ENCODE measurements at places on chromosomes 12 and 14.

DNA sequence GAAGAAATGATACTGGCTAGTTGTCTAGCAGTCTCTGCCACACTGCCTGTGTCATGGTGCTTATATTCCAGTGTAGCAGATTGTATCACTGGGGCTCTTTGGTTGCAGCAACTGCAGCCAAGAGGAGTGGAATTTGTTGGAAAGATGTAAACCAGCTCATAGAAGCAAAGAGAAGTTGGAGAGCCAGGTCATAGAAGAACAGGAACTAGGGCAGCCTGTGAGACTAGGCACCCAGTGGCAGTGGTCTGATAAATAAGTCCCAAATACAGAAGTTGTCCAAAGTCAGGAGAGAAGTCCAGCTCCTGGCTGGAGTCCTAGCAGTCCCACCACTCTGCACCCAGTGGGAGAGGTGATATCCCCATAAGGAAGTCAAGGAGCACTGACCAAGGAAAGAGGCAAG is 172.5 kb upstream of the ARID2 start:
- DNase-seq = peak; percentile 75

DNA sequence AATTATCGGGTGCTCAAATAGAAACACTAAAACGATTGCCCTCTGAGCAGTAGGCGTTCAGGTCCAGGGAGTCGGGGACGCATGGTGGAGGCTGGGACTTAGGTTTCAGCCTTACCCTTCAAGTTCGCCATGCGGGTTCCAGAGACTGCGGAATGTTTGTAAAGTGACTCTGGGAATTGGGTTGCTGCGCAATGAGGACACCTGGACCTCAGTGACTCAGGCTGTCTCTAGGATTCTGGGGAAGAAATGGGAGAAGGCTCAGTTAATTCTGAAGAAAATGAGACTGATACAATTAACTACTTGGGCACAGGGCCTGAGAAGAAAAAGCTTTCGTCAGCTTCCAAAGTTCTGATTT is 1.1 kb downstream of the LGALS3 start:
- DNase-seq = no peak

DNA sequence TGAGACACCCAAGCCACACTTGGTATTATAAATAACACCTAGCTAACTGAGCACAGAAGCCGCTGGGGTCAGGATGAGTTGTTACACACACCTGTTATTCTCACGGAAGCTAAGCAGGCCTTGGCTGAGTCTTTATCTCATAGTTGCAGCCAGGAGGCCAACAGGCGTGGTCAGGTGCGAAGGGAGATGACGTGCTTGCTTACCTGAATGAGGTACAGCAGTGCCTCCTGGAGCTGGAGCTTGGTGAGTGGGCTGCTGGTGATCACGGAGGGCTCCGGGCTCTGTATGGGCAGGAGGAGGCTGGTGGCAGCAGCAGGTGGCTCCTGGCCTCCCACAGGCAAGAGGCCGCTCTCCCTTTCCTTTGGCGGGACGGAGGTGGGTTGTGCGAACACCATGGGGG is 30.4 kb upstream of the CACNA2D4 start:
- DNase-seq = no peak

DNA sequence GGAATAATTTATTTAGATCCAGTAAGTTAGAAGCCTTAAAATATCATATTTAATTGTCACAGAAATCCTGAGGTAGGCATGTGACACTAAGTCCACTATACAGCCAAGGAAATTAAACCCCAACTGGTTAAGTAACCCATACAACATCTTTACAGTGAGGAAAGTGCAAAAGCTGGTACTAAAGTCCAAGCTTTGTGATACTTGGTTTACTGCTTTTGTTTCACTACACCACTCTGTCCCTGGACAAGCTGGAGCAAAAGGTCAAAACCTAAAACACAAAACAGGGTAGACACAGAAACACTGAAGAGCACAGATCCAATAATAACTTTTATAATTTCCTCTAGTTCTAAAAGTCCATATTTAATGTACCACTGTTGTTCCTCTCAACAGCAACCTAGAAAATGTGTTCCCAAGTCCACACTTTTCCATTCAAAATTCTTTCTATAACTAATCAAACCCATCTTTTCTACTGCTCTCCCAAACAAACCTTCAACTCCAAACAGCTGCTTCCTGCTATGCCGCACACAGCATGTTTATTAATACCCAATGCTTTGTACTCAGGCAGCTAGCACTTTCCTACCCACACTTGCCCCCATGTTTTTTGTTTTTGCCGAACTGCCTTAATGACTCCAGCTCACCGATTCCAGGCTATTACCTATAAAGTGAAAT is 90.9 kb downstream of the MED13L start:
- DNase-seq = no peak

DNA sequence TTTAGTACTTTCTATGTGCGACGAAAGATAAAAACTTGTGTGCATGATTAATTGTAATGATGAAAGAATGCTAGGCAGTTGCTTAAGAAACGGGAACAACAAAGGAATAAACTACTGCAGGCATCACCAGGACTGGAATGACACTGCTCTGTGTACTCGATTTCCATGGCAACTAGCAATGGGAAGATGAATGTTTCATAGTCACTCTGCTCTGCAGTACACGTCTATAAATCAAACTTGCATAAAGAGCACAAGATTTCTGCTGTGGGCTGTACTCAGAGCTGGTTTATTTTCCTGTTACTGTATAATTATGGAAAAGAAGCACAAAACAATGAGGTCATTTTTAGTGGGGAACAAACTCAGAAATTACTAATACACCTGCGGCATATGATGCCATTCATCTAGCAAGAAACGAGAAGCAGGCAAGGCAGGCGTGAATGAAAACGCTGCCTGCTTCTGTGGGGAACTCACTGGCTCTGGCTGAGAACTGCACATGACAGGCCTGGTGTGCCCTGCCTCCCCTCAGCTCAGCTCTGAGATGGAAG is 41.8 kb downstream of the EFCAB11 start:
- DNase-seq = peak; percentile 82

DNA sequence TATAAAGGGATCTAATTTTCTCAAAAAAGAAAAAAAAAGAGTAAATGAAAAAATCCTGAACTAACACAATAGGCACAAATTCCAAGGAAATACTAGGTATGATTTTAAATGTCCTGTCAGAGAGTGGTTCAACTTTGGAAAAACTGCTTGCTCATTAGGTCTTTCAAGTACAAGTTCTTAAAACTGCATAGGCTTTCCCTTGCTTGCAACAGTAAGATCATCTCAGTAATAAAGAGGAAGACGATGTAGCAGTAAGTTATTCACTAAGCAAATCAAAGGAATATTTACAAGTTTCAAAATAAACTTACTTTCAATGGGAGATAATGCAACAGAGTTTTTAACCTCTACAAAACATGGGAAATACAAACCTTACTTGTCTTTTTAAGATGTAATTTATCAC is 21.6 kb downstream of the CORO1C start:
- no peak for DNase-seq

DNA sequence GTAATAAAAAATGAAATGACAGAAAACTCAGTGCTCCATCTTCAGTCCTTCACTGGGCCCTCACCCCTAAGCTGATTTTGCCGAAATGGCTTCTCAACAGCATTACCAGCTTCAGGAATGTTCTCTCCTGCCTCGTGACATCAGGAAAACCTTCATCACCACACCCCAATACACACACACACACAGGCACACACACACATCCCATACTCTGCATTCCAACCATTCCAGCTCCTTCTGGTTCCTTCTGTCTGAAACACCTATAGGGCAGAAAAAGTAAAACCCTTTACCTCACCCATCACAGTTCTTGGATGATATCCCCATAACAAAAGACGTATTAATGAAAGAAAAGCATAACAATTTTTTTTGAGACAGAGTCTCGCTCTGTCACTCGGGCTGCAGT is 75.9 kb downstream of the CCDC60 start:
- DNase-seq = no peak

Data from MV-4-11 (cell line).